CD4-positive, alpha-beta T cell treated with Interleukin-6 for 4 hours (primary cell): ENCODE measurements at places on chromosomes 16 and 17.

- DNase-seq: no peak
Measured at GRCh38 chr17:42573095-42573494, 4.4 kb downstream of the PSMC3IP start.

DNA sequence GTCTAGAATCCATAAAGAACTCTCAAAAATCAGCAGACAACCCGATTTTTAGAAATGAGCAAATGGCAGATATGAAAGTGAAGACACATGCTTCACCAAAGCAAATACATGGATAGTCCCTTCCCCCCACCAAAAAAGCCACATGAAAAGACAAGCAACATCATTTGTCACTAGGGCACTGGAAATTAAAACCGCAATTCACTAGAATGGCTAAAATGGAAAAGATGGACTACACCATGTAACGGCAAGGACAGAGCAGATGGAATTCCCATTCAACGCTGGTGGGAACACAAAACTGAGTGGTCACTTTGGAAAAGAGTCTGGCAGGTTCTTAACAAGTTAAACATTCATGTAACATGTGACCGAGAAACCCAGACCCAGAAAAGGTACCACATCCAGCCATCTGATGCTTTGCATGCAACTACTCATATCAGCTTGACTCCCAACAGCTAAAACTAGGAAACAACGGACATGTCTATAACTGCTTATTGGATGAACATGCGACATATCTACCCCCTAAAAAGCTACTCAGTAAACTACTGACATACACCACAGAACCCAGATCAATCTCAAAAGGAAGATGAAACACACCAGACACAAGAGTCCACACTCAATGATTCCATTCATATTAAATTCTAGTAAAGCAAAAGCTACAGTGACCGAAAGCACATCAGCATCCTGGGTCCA is 132.6 kb downstream of the ZNF778 start:
- DNase-seq: peak; percentile 27

GRCh38 chr17:31549121-31549524 is 157.6 kb downstream of the RAB11FIP4 start:
- no peak for DNase-seq

DNA sequence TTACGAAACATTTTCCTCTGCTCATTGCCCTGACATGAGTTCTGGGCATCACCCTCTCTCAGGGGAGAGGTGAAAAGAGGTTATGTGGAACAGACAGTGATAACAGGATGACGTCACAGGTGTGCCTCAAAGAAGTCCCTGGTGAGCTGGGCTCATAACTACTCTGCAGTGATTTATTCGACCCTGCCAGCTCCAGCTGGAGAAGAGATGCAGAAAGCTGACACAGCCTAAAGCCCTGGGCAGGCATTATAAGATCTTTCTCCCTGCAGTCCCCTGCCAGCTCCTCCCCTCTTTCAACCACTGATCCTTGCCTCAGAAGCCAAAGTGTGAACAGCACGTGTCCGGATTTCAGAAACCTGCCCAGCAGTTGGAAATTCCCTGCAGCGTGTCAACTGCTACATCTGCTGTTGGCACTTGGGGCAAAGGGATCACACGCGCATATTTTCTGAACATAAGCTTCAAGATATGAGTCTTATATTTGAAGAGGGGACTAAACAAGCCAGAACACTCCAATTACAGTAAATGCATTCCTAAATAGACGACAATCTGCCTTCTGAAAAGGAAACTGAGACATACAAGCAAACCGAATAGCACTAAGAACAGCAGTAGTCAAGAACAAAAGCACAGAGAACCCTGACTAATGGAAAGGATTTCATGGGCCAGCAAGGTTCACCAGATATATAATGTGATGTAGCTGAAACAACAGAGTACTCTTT is 80.5 kb downstream of the SMG6 start:
- DNase-seq: peak; percentile 30
